ENCODE measurements at places on chromosomes 16 and 17.

DNA sequence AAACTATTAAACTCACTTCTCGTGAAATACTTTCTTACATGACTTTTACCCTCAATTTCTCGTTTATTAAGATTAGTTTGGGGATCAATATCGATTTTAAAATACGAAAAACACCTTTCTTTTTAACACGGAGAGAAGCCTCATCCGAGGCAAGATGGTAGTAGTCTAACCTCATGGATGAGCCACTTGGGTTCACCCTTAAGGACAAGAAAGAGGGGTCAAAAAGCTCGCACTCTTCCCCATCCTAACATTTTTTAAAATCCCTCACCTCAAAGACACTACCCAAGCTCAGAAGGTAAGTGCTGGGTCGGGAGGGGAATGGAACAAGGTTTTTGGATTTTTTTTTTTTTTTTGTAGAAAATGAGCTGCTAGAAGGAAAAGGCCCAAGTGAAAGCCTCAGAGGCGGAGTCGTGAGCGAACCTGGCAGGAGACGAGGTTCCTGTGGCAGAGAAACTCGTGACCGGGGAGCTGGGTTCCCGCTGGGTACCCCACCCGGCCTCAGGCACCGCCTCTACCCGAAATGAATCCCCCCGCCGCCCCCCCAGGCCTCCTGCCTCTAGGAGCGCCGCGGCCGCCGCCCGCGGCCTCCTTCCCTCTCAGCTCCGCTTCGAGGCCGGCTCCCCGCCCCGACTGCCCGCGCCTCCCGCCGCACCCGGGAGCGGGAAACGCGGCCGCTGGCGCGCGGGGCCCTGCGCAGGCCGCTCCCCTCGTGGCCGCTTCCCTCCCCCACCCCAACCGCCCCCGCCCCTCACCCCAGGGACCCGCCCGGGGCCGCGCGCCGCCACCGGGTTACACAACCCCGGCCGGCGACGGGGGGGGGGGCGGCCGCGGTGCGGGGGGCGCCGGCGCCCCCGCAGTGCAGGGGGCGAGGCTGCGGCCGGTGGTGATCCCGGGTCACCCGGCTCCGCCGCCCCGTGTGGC, 1.6 kb downstream of the NUFIP2 start:
- peak overlapping the region; percentile 73 for H3K27ac ChIP-seq
- H3K4me1 ChIP-seq, result peaks cover 2% of the 10 kb centered on the region
- H3K4me3 ChIP-seq, result peak overlapping the region; percentile 89
- peaks cover 2% of the 10 kb centered on the region for H3K36me3 ChIP-seq
- no peak for DNase-seq

GRCh38 chr17:13074026-13074425, 56.2 kb upstream of the ELAC2 start:
- no peak overlapping the region for H3K27ac ChIP-seq
- DNase-seq, result no peak
- no peaks in the 10 kb centered on the region for H3K4me1 ChIP-seq
- no peak overlapping the region for H3K4me3 ChIP-seq
- H3K36me3 ChIP-seq, result no peaks in the 10 kb centered on the region

- H3K4me3 ChIP-seq, result peak overlapping the region; percentile 60
- H3K36me3 ChIP-seq, result no peaks in the 10 kb centered on the region
- H3K27me3 ChIP-seq, result no peaks in the 10 kb centered on the region
- peaks cover 29% of the 10 kb centered on the region for H3K4me1 ChIP-seq
These were observed 38.9 kb upstream of the PLCG2 start for GRCh38 chr16:81740169-81740568.

GRCh38 chr16:29743827-29744531, 1.8 kb downstream of the C16orf54 start:
- H3K4me3 ChIP-seq, result no peak overlapping the region
- DNase-seq, result no peak
- peaks cover 40% of the 10 kb centered on the region for H3K4me1 ChIP-seq
- no peaks in the 10 kb centered on the region for H3K27me3 ChIP-seq
- no peaks in the 10 kb centered on the region for H3K36me3 ChIP-seq

DNA sequence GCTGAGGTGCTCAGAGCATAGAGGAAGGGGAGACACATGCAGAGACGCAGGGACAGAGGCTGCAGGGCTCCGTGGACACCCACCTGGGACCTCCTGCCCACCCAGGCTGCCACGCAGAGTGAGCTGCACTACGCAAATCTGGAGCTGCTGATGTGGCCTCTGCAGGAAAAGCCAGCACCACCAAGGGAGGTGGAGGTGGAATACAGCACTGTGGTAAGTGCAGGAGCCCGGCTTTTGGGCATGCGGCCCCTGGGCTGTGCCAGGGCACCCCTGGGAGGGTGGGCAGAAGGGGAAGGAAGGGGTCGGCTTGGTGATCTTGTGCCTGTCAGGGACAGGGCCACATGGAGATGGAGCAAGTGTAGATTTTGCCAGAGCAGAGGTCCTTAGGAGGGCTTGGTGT, 15.2 kb downstream of the CD300A start:
- no peaks in the 10 kb centered on the region for H3K27me3 ChIP-seq
- H3K27ac ChIP-seq, result no peak overlapping the region
- H3K36me3 ChIP-seq, result peaks cover 46% of the 10 kb centered on the region
- peaks cover 18% of the 10 kb centered on the region for H3K4me1 ChIP-seq
- no peak overlapping the region for H3K4me3 ChIP-seq
- DNase-seq, result no peak

Measured in GM12878 (cell line).